Globus pallidus (tissue), 1 donor: ENCODE measurements at places on chromosomes 7 and 10.

DNA sequence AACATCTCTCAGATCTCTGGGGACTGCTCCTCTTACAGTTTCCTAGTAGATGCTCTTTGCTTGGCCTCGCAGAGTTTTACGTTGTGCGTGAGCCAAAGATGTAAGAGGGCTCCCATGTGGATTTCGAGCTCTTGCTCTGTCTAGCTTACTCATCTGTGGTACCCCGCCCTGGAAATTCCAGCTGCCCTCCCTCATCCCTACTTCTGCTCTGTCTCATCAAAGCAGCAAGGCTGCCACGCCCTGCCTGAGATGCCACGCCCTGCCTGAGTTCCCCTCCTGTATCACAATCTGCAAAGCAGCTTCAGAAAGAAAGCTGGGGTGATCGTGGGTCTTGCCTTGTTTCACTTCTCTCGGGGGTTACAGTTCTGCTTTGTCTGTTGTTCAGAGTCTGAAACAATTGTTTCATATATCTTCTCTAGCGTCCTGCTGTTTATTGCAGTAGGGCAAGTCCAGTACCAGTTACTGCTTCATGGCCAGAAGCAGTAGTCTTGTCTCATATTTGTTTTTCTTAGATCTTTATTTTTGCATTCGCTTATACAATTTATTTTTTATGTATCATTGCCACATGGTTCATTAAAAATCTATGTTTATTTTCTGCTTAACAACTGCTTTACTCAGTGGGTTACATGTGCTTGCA is 36.1 kb upstream of the CCNY start:
- peak; percentile 66 for DNase-seq

- no peak for DNase-seq
Measured at GRCh38 chr7:103843689-103844480, 145.6 kb downstream of the RELN start.

GRCh38 chr10:115941361-115941771 is 331.6 kb downstream of the GFRA1 start:
- no peak for DNase-seq

DNA sequence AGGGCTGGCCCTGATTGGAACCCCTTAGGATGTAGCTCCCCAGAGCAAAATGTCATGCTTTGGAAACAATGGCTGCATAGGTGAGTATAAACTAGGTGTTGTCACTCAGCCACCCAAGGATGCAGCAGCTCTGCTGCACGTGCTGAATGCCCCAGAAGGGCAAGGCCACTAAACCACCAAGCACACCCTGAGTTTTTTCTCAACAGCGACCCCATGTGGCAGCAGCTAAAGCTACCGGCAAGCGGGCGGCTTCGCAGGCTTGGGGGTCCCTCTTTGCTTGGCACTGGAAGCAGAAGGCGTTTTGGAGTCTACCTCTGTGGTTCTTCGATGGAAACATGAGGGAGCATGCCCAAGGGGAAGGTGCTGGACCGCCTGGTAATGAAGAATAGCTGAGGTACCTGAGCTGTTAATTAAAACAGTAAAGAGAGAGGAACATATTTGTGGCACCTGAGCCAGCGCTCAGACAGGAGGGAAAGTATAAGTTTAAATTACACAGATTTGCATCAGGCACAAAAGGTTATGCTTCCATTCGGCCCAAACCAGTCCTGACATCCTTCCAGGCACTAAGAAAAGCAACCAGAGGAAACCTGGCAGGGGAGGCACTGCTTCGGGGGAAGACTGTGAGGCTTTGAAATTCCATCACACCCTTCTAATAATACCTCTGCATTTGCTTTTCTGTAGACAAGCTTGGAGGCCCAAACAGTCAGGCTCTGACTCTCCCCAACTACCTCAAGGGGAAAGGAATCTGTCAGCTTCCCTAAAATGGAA is 152.1 kb downstream of the GFRA1 start:
- no peak for DNase-seq

- no peak for DNase-seq
Measured at GRCh38 chr10:114359041-114359952, 45.0 kb downstream of the AFAP1L2 start.

GRCh38 chr7:84729284-84729683 is 457.6 kb downstream of the SEMA3D start:
- no peak for DNase-seq

DNA sequence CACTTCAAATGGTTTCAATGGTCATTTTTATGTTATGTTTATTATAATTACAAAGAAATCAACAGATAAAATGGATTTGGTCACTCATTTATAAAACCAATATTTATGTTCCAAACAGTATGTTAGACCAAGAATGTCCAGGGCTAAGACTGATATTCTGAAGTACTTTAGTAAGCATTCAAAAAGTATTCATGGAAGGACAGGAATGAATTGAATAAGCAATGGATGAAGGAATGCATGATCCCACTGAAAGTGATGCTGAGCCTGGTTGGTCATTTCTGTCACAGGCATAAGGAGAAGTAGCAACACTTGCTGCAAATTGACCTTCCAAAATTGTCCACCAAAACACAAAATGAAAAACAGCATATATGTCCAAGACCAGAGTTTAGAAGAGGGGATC is 189.0 kb upstream of the CELF2 start:
- no peak for DNase-seq

DNA sequence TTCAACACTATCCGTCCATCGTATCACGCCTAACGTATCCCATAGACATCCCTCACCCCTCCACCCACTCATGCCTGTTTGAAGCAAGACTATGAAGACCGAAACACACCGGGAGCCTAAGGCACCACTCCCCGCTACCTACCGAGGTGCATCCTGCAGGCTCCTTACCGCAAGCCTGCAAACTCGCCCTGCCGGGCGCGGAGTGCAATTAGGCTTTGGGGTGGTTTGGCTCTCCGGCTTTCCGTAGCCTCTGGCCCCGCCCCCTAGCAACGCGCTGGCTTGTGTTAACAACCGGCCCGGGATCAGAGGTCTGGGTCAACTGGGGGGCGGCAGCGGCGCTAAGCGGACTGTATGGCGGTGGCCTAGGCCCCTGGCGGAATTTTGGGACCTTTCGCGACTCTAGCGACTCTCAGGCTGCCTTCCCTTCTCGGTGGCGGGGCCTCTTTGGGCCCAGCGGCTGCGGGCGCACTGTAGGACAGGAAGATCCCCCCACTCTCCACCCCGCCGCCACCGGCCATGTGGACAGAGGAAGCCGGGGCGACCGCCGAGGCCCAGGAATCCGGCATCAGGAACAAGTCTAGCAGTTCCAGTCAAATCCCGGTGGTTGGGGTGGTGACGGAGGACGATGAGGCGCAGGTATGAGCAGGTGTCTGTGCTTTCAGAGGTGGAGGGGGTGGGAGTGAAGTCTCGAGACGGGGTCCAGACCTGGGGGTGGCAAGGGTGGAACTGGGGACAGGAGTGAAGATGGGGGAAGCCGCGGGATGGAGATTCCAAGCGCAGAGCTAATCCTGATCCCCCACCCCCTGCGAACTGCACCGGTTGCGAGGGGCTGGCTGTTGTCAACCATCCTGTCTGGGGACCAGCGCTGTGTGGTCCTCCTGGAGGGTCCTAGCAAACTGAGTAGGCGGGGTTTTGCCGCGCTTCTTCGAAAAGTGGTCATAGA is at the start of gene CFAP69:
CFAP69 (plus strand) TSS at position 266 of the 943 bp plus-strand sequence; CDS start at position 517, 251 bp downstream.
- DNase-seq = peak; percentile 84

- DNase-seq = peak; percentile 64
Measured at GRCh38 chr10:44962870-44963738, 3.5 kb downstream of the RASSF4 start.

DNA sequence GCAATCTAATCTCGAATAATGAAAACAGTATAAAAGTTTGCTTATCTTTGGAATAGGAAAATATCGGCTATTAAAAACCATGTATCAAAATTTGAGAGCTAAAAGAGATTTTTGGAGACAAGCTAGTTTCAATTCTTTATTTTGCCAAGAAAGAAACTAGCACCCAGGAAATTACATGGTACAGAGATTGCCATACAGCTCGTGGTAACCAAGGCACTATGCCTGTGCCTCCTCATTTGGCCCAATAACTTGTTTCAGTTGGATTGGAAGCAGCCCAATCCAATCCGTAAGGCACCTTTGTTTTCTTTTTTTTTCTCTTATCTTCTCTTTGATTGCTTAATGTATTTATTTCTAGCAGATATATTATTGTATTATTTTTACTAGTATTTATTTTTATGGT is 55.0 kb downstream of the GNAI1 start:
- DNase-seq = no peak

DNA sequence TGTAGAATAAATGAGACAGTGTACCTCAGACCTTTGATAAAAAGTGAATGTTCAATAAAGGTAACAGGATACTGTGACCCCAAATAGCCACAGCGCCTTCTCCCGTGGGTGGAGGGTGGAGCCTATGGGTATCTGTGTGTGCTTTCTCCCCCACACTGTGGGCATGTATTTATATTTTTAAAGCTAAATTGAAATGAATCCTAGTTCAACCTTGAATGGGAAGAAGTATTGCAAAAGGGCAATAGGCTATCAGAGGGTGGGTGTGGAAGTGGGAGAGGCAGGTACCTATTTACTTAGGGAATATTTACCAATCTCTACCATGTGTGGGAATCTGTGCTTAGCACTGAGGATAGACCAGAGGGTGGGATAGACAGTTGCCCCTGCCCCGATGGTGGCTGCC is 68.9 kb downstream of the PFKFB3 start:
- DNase-seq = no peak

DNA sequence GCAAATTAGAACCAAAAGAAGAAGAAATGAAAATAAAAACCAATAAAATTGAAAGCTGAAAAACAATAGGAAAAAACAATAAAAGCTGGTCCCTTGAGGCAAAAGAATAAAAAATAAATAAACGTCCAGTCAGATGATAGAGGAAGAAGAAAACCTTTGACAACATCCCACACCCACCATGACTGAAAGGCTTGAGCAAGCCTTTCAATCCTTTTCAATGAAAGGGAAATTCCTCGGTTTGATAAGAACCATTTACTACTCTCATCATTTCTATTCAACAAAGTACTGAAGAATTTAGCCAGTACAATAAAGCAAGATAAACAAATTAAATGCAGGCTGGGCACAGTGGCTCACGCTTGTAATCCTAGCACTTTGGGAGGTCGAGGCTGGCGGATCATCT is 3.8 kb downstream of the SLC25A40 start:
- no peak for DNase-seq

DNA sequence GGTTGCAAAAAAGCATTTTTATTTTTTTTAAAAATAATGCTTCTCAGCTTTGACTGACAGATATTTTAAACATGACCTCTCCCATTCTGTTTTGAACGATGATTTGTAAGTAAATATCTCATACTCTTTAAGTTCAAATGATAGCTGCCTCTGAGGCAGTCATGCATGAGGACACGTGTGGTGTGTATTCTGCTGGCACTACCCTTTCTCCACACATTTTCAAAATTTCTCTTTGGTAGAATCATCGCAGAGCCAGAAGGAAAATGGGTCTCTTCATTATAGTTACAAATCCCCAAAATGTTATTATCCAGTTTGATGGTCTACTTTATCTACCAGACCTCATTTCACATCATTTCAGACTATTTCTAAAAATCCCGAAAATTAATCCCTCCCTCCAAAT is 55.1 kb downstream of the FZD1 start:
- no peak for DNase-seq

GRCh38 chr10:47040681-47041080 is 129.5 kb downstream of the PTPN20 start:
- no peak for DNase-seq

- no peak for DNase-seq
Measured at GRCh38 chr10:13165177-13165576, 3.8 kb downstream of the MCM10 start.

DNA sequence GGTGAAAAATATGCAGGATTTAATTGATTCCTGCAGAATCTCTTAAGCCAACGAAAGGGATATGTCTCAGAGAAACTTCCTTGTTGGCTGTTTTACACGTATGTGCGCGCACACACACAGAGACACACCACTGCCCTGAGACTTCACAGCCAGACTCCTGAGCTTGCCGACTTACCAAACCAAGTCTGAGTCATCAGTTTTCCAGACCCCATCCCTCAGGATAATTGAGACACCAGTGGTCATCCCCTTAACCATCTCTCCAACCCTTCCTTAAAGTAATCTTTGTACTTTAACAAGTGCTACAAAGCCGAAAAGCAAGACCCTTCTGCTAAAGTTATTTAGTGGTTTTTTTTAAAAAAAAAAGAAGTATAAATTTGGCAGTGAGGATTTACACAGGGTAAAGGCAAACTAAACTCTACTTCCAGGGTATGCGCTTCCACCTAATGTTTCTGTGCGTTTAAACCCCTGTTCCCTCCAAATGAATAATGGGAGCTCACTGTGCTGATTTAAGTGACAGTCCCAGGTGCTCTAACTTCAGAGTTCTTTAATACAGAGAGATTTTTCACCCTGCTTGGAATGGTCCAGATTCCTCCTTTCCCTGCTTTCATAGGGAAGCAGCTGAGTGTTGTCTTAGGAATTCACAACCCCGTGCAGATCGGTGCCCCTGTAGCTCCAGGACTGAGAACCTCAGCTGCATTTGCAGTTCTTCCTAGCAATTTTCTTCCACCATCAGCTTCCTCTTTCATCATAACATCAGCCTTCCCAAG is 198.5 kb downstream of the INHBA start:
- DNase-seq = no peak

DNA sequence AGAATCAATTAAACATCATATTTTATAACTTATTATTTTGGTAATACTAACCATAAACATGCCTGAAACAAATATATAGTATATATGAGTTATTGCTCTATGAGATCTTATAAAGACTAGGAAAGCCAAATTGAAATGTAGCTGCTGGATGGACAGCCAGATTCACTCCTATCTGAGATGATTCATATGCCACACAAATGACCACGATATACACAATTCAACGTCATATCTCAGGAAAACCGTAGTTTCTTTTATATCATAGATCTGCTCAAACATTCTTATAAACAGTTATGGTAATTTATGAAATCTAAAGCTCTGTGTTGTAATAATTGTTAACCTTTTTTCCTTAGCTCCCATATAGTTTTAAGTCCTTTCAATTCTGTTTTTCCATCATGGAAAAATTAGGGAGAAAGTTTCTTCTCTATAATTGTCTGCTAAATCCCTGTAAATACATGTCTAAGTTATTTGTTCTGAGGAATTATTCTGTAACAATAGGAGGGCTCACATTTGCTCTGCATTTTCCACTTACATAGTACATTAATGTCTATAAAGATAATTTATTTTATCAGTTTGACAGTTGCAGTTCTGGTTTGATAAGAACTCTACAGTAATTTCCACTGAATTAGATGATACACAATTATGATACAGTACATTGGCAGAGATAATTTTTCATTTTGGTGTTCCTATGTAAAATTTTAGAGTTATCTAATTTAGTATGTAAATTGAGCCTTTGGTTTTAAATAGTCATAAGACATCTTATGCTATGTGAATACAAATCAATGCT is 42.7 kb downstream of the GNAT3 start:
- no peak for DNase-seq

GRCh38 chr10:21520949-21521348 is 4.5 kb downstream of the SKIDA1 start:
- DNase-seq = no peak

DNA sequence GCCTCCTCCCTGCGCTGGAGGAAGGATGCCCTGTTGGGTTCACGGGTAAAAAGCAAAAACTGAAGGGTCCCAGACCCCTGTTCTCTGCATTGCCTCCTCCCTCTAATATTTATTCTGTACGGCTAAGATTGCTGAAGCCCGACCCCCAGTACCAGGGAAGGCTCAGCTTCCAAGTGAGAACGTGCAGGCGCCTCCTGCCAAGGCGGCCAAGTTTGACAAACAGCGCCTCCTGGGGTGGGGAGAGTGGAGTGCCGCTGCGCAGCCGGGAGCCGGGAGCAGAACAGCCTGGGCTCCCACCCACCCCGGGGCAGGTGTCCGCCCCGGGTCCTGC is 4.7 kb upstream of the EBF3 start:
- DNase-seq = no peak
